ENCODE measurements at places on chromosomes 12 and 14.
A peak's percentile ranks its signal among the peaks of the same experiment; 100 is the strongest.

GRCh38 chr14:103260629-103261124 lies 73.4 kb upstream of the EIF5 start:
- H3K27me3 ChIP-seq, result peaks cover 32% of the 10 kb centered on the region
- H3K27ac ChIP-seq, result no peak overlapping the region
- no peak overlapping the region for H3K4me3 ChIP-seq
- no peaks in the 10 kb centered on the region for H3K36me3 ChIP-seq
- H3K4me1 ChIP-seq, result peaks cover 4% of the 10 kb centered on the region
- no peak for DNase-seq

DNA sequence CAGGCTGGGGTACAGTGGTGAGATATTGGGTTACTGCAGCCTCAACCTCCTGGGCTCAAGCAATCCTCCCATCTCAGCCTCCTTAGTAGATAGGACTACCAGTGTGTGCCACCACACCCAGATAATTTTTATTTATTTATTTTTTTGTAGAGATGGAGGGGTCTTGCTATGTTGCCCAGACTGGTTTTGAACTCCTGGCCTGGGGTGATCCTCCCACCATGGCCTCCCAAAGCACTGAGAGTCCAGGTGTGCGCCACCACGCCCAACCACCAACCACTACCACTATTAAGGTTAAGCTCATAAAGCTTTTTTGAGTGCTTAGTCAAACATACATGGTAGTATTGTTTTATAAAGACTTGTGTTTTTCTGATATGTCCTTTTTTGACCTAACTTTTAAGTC lies 3.9 kb downstream of the RIOX1 start:
- no peak for DNase-seq
- H3K27ac ChIP-seq, result no peak overlapping the region
- H3K36me3 ChIP-seq, result peaks cover 56% of the 10 kb centered on the region
- H3K4me1 ChIP-seq, result peaks cover 24% of the 10 kb centered on the region
- no peak overlapping the region for H3K4me3 ChIP-seq
- no peaks in the 10 kb centered on the region for H3K27me3 ChIP-seq

DNA sequence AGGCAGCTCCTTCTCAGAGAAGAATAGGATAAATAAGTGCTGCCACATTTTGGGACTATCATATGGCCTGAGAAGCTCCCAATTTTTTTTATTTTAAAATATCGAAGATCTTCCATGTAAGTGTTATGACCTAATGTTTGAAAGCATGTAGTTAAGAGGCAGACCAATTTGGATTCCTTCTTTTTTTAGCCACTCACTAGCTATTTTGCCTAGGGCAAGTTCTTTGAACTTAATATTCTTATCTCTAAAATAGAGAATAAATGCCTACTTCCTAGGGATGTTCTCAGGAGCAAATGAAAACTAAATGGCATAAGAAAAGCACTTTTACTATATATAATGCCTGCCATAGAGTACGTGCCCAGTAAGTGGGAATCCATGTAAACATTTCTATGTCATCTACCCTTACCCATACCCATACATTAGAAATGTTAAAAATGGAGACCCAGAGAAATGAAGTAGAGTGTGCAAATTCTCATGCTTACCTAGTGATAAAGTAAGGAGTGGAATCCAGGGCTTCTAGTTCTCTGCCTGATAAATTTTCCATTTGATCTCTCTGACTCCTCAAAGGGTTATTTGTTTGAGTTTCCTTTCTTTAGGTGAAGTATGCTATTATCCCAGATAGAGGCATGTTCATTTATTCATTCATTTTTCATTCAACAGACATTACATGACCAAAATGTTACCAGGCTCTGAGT lies 148.3 kb downstream of the TGFB3 start:
- H3K27me3 ChIP-seq, result no peaks in the 10 kb centered on the region
- peaks cover 15% of the 10 kb centered on the region for H3K36me3 ChIP-seq
- H3K4me1 ChIP-seq, result peaks cover 9% of the 10 kb centered on the region
- DNase-seq, result no peak
- H3K27ac ChIP-seq, result no peak overlapping the region

DNA sequence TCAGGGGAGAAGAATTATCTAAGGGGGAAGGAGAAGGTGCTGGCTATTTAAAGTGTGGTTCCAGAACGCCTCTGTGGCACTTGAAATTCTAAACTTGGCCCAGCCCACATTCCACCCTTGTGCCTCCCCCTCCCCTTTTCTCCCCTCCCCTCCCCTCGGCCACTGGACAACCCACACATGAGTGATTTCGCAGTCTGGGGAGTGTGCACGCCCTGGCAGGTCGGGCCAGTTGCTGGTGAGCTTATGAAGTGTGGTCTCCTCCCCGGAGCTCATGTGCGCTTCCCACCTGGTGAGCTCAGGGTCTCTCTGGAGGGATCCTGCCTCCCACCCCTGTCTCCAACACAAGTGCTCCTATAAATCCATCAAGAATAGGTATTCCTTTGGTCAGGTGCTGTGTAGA lies at the start of gene SLC6A13:
TSS of gene SLC6A13 (minus strand) at position 20 of the 400 bp plus-strand sequence. CDS start 2,784 bp downstream, outside the sequence.
- H3K4me1 ChIP-seq, result peaks cover 6% of the 10 kb centered on the region
- no peaks in the 10 kb centered on the region for H3K36me3 ChIP-seq
- H3K4me3 ChIP-seq, result no peak within 1 kb of the TSS
- no peak for DNase-seq
- no peak within 1 kb of the TSS for H3K27ac ChIP-seq
- peaks cover 31% of the 10 kb centered on the region for H3K27me3 ChIP-seq

DNA sequence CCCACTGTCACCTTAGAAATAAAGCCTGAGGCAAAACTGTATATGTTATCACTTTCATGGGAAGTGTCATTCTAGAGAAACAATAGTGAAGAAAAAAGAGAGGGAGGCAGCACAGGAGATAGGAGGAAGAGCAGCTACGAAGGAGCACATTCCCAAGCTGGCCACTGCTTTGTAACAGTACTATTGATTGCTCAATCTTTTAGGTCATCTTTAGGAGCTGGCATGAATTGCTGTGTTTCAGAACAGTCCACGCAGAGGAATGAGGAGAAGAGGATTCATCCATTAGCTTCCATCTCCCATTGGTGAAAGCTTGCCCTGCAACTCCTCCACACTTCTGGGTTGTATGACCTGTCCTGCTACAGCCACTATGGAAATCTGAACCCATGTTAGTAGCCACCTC lies 372.5 kb upstream of the DDHD1 start:
- H3K27ac ChIP-seq, result no peak overlapping the region
- no peak overlapping the region for H3K4me3 ChIP-seq
- DNase-seq, result no peak
- peaks cover 2% of the 10 kb centered on the region for H3K27me3 ChIP-seq
- no peaks in the 10 kb centered on the region for H3K36me3 ChIP-seq
- peaks cover 6% of the 10 kb centered on the region for H3K4me1 ChIP-seq

DNA sequence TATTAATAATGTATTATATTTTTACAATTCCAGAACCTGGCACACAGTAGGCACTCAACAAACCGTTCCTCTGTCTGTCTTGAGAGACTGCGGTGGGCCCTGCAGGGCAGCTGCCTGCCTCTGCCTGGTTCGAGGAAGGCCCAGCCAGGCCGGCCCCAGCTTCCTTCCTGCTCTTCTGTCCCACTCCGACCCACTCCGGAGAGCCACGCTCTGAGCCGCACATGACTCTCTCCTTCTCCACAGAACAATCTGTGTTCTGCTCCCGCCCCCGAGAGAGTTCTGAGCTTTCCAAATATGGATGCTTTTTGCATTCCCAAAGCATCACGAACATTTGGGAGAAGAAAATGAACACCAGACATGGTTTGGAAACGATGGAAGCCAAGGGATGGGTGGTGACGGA lies 57.3 kb downstream of the TTC7B start:
- H3K27ac ChIP-seq, result peak overlapping the region; percentile 68
- H3K36me3 ChIP-seq, result no peaks in the 10 kb centered on the region
- peaks cover 18% of the 10 kb centered on the region for H3K4me1 ChIP-seq
- H3K4me3 ChIP-seq, result peak overlapping the region; percentile 70

GRCh38 chr12:20187456-20187855 lies 180.9 kb upstream of the PDE3A start:
- no peak overlapping the region for H3K27ac ChIP-seq
- H3K4me3 ChIP-seq, result no peak overlapping the region
- H3K36me3 ChIP-seq, result no peaks in the 10 kb centered on the region
- no peaks in the 10 kb centered on the region for H3K27me3 ChIP-seq
- no peak for DNase-seq
- H3K4me1 ChIP-seq, result no peaks in the 10 kb centered on the region

DNA sequence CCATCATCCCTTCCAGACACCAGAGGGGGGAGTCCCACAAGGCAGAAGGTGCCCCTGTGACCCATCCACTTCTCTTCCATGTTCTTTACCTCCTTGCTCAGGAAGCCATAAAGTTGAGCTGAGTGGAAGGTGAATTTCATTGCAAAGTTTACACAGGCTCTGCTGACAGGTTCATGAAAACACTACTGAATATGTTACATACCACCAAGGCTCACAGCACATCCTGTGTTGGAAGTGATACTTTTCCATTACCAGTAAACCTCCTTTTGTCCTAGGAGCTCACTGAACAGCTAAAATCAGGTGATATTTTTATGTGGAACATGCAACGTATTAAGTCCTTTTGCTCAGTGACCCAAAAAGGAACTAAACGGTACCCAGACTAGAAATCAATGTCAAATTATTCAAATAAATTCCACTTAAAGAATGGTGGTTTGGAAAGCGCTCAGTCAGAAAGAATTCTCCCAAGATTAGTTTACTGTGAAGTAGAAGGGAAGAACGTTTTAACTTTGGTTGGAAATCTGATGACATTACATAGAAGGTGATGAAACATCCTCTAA lies 196.2 kb upstream of the NUDT4 start:
- no peak overlapping the region for H3K27ac ChIP-seq
- H3K36me3 ChIP-seq, result peaks cover 3% of the 10 kb centered on the region
- no peaks in the 10 kb centered on the region for H3K27me3 ChIP-seq
- DNase-seq, result no peak

DNA sequence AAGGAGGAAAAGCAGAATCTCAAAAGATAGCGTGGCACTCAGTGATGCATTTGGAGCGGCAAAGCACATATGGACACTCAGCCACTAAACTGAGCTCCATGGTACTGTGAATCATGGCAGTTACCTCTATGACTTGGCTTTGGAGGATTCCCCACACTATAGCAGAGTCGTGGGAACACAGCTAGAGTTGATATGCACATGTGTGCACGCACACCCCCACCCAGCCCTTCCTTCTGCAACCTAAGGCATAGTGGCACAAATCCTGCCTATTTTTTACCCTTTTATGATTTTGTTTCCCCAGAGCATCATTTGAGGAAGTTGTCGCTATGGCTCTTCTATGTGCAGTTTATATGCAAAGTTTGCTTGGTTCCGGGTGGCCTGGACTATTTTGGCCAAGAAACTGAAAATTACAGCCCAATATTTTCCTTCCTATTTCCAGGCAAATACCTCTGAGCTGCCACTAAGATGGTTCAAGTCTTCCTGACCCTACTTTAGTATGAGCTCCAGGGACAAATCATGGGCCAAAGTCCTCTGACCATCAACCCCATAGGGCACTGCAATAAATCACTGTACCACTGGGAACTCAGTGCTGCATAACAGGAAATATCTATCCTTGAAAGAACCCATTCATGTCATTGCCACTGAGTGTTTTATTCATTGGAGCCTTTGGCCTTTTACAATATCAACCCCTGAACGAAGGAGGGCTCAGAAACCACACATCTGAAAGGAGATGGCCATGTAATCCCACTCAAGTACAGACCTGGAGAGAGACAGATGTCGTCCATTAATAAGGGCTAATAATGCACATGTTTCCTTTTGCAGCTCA lies 177.5 kb downstream of the EGLN3 start:
- no peak overlapping the region for H3K4me3 ChIP-seq
- no peaks in the 10 kb centered on the region for H3K4me1 ChIP-seq
- peaks cover 5% of the 10 kb centered on the region for H3K27me3 ChIP-seq
- H3K36me3 ChIP-seq, result no peaks in the 10 kb centered on the region
- DNase-seq, result no peak

DNA sequence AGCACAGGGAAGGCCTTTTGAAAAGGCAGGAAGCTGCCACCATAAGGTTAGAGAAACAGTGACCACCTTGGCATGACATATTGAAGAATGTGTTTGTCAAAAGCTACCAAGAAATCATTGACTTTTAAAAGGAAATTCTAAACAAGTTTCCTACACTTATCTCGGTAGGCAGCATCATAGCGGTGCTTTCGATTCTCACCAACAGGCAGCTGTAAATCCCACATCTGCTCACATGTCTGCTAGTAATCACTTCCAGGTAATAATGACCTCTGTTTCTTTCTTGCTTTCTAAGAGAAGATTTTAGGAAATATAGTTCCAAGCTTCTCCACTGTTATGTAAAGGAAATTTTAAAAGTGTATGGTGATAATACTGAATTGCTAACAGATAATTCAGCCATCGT lies 821.1 kb upstream of the FOXG1 start:
- H3K36me3 ChIP-seq, result no peaks in the 10 kb centered on the region
- H3K4me1 ChIP-seq, result no peaks in the 10 kb centered on the region
- DNase-seq, result no peak
- no peak overlapping the region for H3K27ac ChIP-seq
- no peaks in the 10 kb centered on the region for H3K27me3 ChIP-seq

GRCh38 chr14:52950410-52950897 lies 396 bp downstream of the FERMT2 start:
- peaks cover 20% of the 10 kb centered on the region for H3K4me1 ChIP-seq
- H3K27me3 ChIP-seq, result peaks cover 67% of the 10 kb centered on the region
- no peak overlapping the region for H3K27ac ChIP-seq
- peak overlapping the region; percentile 83 for H3K4me3 ChIP-seq
- peak; percentile 9 for DNase-seq

DNA sequence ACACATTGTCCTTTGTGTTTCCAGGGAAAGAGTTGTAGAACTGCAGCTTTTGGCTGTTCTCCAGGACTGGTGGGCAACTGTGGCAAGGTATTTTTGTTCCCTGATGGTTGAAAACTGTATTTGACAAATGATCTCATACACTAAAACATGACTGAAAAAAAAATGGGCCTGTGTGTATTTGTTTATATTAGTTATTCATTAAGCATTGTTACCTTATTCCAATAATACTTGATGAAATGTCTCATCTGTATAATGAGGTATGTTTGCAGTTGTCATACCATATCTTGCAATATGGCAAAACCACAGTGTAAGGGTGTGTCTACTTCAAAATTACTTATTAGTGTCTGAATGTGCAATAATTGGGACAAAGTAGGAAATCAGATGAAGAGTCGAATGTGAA lies 479.4 kb upstream of the NOVA1 start:
- H3K4me1 ChIP-seq, result no peaks in the 10 kb centered on the region
- H3K4me3 ChIP-seq, result no peak overlapping the region
- no peak overlapping the region for H3K27ac ChIP-seq
- no peaks in the 10 kb centered on the region for H3K27me3 ChIP-seq
- no peaks in the 10 kb centered on the region for H3K36me3 ChIP-seq

- H3K4me3 ChIP-seq, result no peak overlapping the region
- peaks cover 34% of the 10 kb centered on the region for H3K36me3 ChIP-seq
- peak overlapping the region; percentile 21 for H3K27ac ChIP-seq
- no peaks in the 10 kb centered on the region for H3K27me3 ChIP-seq
Measured at GRCh38 chr12:54352891-54353874, 11.1 kb downstream of the GPR84 start.

- no peak for DNase-seq
- H3K27me3 ChIP-seq, result no peaks in the 10 kb centered on the region
- peaks cover 23% of the 10 kb centered on the region for H3K36me3 ChIP-seq
- no peak overlapping the region for H3K27ac ChIP-seq
- H3K4me1 ChIP-seq, result peaks cover 49% of the 10 kb centered on the region
- no peak overlapping the region for H3K4me3 ChIP-seq
Measured at GRCh38 chr14:55101698-55102097, 27.4 kb upstream of the LGALS3 start.

- no peaks in the 10 kb centered on the region for H3K27me3 ChIP-seq
- no peak overlapping the region for H3K4me3 ChIP-seq
- H3K27ac ChIP-seq, result no peak overlapping the region
Measured at GRCh38 chr12:113241191-113242025, 20.1 kb downstream of the TPCN1 start.

Measured in activated T-helper 2 cell treated with anti-CD3 and anti-CD28 coated beads, Interferon-gamma antibody, Interleukin-2, Interleukin-4, amounts not matched to agents 10 μg/mL and 5 μg/mL and 100 μg/mL, durations not matched to agents 14 hours and 24 hours and 36 hours (primary cell).